Stimulated activated CD4-positive, alpha-beta T cell treated with anti-CD3 and anti-CD28 coated beads, Interleukin-4, amount 100 ng/mL, for 1 hour (primary cell): ENCODE measurements at places on chromosomes 5 and 9.
A peak's percentile ranks its signal among the peaks of the same experiment; 100 is the strongest.

GRCh38 chr5:106451998-106452397 lies 1218.7 kb downstream of the EFNA5 start:
- DNase-seq, result no peak

DNA sequence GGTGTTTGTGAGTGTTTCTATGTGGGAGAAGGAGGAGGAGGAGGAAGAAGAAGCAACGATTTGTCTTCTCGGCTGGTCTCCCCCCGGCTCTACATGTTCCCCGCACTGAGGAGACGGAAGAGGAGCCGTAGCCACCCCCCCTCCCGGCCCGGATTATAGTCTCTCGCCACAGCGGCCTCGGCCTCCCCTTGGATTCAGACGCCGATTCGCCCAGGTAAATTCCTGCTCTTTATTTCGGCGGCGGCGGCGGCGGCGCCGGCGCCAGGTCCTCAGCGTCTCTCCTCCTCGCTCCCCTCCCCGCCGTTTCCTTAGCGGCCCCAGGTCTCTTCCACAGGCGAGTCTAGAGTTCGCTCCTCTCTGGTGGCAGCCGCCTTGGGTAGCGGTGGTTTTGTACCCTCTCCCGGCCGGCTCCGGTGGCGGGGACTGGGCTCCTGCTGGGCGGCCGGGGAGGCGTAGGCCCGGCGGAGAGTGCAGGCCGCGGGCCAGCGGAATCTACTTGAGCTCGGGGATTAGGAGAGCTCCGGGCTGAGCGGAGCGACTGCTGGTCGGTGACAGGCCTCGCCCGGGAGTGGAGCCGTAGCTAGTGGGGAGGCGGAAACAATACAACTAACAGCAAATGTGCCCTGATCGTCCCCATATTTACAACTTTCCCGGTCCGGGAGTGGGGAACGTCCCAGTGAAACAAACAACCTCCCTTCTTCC lies 547 bp downstream of the NIPBL start:
- peak; percentile 58 for DNase-seq

DNA sequence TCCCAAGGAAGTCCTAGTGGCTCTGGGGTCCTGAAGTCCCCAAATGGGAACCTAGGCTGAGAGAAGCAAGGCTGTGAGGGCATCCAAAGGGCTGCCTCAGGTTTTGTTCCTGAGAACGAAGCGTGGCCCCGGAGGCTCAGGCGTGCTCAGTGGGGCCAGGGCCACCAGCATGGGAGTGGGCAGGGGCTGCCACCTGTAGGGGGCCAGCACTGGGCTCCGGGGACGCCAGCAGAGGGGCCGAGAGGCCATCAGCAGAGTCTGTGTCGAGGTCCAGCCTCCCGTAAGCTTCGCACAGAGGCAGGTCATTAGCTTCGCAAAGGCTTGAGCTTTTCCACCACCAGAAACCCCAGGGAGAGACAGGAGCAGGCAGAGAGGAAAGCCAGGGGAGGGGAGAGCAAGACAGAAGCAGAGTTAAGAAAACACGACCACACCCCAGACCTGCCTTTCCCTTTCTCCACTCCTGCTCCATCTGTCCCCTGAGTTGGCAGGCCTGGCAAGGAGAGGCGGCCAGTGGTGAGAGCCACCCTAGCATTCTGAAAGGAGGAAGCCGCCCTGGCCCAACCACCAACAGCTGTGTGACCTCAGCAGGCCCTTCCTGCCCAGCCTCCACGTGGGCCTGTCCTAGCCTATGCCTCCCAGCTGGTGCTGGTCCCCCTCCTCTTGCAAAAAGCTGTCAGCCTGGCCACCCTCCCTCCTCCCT lies 5.5 kb upstream of the SURF6 start:
- no peak for DNase-seq

- no peak for DNase-seq
Measured at GRCh38 chr9:79670269-79670961, 98.7 kb downstream of the TLE4 start.

- no peak for DNase-seq
Measured at GRCh38 chr5:96761618-96762017, 46.1 kb downstream of the ERAP1 start.

- DNase-seq, result no peak
Measured at GRCh38 chr5:126686451-126687126, 85.8 kb downstream of the PHAX start.

DNA sequence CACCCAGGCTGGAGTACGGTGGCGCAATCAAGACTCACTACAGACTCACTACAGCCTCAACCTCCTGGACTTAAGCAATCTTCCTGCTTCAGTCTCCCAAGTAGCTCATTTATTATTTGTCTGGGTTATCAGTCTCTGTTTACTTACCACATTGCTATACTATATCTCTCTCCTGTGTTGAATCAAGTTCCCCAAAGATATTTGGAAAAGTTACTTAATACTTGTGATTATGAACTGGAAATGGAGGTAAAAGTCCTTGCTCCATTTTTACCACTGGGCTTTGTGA lies 55.6 kb downstream of the ANGPTL2 start:
- DNase-seq, result no peak

- DNase-seq, result no peak
Measured at GRCh38 chr5:123305751-123306150, 117.5 kb downstream of the CEP120 start.

DNA sequence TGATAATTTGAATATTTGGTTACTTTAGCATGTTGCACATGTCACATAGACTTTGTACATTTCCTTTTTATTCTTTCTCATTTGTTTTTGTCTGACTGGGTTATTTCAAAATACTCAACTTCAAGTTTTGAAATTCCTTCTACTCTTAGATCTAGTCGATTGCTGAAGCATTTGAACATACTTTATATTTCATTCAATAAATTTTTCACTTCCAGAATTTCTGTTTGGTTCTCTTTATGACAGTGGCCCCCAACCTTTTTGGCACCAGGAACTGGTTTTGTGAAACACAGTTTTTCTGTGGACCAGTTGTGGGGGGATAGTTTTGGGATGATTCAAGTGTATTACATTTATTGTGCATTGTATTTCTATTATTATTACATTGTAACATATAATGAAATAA lies 119.8 kb downstream of the COX7C start:
- no peak for DNase-seq

DNA sequence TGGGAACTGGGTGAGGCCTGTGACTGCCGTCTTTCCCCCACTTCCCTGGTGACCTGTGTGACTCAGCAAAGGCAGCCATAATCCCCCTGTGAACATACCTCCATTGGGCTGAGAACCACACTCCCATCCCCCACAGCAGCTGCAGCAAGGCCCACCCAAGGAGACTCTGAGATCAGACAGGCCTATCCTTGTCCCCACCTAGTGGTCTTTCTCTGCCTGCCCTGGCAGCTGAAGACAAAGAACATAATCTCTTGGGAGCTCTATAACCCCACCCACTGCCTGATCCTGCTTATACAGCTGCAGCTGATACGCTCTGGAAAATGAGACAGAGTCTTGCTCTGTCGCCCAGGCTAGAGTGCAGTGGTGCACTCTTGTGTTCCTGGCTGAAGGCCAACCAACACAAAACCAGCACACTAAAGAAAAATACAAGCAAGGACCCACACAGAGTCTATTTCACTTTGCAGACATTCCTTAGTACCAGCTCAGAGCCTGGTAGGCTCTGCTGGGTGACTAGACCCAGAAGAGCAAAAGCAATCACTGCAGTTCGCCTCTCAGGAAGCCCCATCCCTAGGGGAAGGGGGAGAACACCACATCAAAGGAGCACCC lies 106.7 kb downstream of the MCTP1 start:
- no peak for DNase-seq

- DNase-seq, result no peak
Measured at GRCh38 chr5:142974409-142974808, 204.2 kb downstream of the ARHGAP26 start.

DNA sequence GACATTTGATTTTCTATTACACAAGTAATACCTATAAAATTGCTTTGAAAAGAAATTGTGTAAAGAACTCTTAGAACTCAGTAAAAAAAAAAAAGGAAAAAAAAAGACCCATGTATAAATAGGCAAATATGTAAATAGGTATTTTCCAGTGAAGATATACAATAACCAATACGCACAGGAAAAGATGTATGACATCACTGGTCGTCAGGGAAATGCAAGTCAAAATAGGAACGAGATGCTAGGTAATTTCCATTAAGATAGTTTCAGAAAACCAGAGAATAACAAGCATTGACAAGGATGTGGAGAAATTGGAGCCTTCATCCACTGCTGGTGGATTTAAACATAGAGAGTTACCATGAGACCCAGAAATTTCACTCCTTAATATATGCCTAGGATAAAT lies 708.8 kb downstream of the MTRR start:
- no peak for DNase-seq

DNA sequence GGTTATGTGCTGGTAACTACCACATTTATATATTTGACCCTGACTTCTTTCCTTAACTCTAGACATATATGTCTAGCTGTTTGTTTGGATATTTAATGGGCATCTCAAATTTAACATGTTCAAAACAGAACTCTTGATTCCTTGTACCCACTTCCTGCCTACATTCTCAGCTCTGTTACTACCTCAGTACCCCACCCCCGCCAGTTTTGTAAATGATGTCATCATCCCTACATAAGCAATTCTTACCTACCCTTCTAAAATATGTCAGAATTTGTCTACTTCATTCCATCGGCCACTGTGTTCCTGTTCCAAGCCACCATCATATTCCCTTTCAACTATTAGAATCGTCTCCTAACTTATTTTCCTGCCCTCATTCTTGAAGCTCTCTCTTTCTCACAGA lies 4.8 kb downstream of the RAD50 start:
- no peak for DNase-seq

GRCh38 chr5:2685651-2686272 lies 65.7 kb downstream of the IRX2 start:
- no peak for DNase-seq

DNA sequence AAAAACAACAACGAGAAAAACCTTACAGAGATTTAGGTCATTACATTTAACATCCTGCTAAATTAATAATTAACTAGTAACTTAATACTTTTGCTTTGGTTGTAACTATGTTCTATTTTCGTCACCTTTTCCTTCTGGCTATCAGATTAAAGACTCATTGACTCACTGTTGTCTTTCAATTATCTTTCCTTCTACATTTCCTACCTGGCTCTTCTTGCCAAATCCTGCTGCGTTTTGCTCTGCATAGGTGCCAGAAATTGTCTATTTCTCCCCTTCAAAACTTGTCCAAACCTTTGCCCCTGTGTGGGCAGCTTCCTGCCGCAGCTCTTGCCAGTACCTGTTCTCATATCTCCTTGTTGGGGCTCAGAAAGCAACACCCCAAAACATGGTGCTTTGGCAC lies 235.5 kb upstream of the ZNF608 start:
- DNase-seq, result no peak

- no peak for DNase-seq
Measured at GRCh38 chr9:33924978-33925797, 108.2 kb downstream of the UBE2R2 start.

- DNase-seq, result no peak
Measured at GRCh38 chr5:116764941-116765340, 190.3 kb upstream of the SEMA6A start.

DNA sequence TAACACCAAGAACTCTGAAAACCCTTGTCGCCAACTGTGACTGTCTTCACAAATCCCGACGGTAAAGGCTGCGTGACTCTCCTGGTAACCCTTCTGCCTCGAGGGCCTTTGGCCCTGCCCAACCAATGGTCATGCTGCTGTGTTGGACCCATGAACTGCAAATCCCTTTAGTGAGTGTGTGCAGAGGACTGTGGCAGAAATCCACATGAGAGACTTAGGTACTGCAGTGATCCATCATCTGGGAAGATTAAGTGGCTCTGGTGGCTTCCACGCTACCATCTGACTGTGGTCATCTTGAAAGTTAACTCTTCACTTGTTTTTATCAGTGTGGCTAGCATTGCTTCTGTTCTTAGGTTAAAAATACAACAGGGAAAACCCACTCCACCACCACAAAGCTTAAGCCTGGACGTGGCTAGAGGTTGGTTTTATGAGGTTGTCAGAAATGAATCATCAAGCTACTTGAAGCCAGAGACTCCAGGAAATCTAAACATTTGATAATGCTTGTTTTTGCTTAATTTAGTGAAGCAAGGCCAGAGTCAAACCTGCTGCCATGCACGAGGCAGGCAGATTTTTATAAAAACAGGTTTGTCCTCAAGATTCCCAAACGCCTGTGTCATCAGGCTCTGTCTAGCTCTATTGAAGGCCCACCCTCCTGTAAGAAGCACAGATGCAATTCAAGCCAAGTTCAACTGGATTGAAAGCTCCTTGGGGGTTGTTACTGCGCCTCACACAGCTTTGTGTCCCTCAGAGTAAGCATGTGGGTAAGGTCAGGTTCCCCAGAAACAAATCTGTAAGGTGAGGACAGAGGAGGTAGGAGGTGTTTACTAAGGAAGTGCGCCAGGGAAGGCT lies 52.7 kb upstream of the ERCC6L2 start:
- no peak for DNase-seq

- DNase-seq, result no peak
Measured at GRCh38 chr5:98349251-98349989, 424.0 kb upstream of the RGMB start.

- DNase-seq, result no peak
Measured at GRCh38 chr5:116557669-116558271, 16.9 kb downstream of the SEMA6A start.

- DNase-seq, result no peak
Measured at GRCh38 chr5:124847907-124848306, 101.5 kb upstream of the ZNF608 start.

DNA sequence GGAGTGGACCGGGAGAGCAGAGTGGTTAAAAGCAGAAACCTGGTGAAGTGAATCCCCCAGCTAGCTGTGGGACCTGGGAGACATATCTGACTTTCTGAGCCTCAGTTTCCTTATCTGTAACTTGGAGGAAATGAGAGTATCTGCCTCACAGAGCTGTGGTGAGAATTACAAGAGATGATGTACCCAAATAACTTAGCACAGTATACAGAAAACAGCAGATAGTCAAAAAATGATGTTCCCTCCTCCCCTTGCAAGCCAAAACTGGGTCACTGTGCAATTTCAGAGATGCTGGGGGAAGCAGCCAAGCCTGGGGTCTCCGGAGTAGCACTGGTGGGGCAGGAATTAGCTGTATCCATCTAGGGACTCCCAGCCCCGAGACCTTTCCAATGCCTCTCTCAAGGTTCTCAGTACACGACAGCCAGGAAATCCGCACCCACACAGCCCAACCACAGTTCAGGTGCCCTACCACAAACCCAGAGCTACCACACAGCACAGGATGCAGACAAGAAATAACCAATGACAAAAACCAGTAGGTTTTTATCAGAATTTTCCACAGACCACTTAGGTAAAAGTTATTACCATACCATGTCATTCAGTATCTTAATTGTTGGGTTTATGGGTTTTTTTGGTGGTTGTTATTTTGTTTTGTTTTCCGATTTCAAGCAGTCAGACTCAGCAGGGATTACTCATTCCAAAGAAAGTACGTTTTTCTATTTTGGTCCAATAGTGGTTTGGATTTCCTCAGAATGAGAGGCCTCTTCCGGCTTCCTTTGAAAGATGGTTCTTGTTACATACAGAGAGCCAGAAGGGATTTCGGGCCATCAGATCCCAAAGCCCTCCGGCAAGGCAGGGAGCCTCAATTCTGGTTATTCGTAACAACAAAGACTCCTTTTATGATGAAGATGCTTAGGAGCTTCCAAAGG lies 4.9 kb upstream of the HRH2 start:
- DNase-seq, result peak; percentile 69

GRCh38 chr9:115756736-115757135 lies 396.9 kb upstream of the PAPPA start:
- DNase-seq, result no peak
